CD4-positive, alpha-beta T cell treated with Interleukin-4 for 1 hour (primary cell): ENCODE measurements at places on chromosomes 1 and 21.

DNA sequence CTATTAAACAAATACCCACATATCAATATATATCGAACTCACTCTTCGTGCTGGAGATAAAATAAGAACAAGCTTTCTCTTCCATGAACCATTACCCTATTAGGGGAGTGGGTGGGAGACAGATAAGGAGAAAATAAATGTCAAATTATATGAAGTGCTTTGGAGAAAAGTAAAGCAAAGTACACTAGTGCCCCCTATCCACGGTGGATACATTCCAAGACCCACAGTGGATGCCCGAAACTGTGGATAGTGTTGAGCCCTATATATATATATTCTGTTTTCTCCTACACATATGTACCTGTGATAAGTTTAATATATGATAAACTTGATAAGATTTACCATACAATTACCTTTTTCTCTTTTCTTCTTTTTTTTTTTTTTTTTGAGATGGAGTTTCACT, 54.6 kb downstream of the FH start:
- no peak for DNase-seq

DNA sequence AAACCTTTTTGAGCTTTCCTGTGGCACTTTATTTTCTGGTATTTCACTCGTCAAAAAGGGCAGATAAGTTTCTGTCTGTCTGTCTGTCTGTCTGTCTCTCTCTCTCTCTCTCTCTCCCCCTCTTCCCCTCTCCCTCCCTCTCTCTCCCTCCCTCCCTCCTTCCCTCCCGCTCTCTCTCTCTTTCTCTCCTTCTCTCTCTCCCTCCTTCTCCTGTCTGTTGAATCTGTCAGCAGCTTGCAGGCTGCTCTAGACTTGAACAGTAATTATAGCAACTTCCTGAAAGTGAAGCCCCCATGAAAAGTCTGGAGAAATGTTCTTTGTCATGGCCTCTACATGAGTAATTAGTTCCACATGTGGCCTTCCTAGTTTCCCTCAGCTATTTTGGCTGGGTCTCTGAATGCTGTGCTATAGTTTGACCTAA, 275.2 kb upstream of the C1orf105 start:
- DNase-seq: no peak

GRCh38 chr1:92749024-92749634, 35.8 kb downstream of the EVI5 start:
- peak; percentile 54 for DNase-seq

DNA sequence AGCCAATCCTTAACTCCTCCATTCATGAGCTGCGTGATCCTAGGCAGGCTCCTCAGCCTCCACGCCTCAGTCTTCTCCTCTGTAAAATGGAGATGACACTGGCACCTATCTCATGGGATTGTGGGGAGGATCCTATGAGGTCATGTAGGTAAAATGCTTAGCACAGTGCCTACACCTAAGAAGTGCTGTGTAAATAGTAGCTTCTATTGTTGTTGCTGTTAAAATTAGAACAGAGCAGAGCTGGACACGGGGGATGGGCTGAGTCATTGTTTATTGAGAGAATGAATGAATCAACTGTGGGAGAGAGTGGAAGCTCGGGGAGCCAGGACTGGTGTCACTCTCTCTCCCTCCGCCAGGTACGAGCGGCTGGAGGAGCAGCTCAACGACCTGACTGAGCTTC, 43.0 kb downstream of the TMCC2 start:
- DNase-seq: no peak

DNA sequence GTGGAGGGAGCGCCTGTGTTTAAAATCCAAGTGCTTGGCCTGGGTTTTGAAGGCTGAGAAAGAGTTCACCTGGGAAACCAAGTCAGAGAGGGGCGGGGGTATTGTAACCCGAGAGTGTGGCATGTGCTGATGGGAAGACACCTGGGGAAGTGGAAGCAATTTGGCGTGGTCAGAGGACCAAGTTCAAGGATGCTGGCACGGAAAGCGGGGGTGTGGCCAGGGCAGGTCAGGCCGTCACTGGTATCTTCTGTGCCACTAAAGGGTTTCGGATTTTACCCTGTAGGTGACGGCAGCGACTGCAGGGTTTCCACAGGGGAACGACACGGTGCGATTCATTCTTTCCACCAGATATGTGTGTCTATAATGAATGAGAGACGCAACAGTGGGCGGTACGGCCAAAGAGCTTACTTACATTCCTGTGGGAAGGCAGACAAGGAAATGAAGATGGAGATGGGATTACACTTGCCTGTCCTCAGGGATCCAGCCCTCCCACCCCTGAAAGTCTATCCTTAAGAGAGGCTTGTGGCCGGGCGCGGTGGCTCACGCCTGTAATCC, 31.3 kb downstream of the CA6 start:
- DNase-seq: no peak

GRCh38 chr21:14900611-14901010, 164.2 kb downstream of the NRIP1 start:
- no peak for DNase-seq

DNA sequence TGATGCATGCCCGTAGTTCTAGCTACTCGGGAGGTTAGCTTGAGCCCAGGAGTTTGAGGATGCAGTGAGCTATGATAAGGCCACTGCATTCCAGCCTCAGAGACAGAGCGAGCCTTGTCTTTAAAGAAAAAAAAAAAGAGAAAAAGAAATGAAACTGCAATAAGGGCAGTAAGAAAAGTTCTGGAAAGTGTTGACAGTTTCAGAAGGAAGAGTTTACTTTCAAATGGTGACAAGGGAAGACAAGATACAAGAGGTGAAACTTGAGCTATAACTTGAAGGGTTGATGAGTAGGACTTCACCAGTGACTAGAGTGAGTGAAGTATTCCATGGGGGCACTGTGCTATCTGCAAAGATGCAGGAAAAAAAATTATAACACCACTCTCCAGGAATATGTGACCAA, 125.0 kb downstream of the AKT3 start:
- no peak for DNase-seq

GRCh38 chr1:90074137-90074536, 79.2 kb downstream of the ZNF326 start:
- DNase-seq: no peak

GRCh38 chr1:234478152-234478480, 863 bp downstream of the TARBP1 start:
- peak; percentile 69 for DNase-seq

DNA sequence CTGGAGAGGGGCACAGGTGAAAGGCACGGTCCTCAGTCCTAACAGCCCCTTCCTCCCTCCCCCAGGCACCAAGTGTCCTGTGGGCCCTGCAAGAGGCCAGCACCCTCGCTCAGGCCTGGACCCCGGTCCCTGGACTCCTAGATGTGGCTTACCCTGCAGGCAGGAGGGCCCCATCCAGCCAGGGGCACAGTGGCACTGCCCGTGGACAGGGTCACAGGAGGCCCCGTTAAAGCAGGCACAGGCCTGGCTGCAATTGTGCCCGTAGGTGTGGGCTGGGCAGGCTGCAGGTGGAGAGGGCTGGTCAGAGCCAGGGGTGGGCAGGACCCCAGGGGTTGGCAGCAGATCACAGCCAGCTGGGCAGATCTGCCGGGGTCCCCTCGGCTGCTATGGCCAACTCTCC, 44.5 kb downstream of the ARHGEF16 start:
- DNase-seq: no peak

- no peak for DNase-seq
These were observed 66.8 kb downstream of the SERINC2 start for GRCh38 chr1:31479811-31480210.

DNA sequence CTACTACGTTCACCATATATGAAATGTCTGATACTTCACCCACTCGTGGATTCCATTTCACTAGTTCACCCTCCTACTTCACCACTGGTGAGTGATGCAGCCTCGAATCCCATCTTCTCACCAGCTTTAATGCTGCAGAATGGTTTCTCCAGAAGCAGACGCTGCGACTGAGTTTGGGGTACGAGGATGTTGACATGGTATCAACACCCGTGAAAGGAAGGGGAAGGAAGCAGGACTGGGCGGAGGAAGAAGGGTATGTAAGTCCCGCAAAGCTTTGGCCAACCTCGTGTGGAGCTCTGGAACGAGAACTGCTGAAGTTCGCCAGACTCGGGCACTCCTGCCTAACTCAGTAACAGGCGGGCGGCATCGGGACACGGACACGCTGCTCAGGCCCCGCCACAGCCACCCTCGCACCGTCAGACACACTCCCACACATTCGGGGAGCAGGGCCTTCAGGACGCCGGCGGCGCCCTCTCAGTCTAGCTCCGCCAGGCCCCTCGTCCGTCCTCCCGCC, 833 bp upstream of the DIP2A start:
- no peak for DNase-seq

GRCh38 chr1:10941891-10942541, 70.4 kb upstream of the TARDBP start:
- peak; percentile 41 for DNase-seq

GRCh38 chr1:10777749-10778574, 18.5 kb downstream of the CASZ1 start:
- DNase-seq: no peak

DNA sequence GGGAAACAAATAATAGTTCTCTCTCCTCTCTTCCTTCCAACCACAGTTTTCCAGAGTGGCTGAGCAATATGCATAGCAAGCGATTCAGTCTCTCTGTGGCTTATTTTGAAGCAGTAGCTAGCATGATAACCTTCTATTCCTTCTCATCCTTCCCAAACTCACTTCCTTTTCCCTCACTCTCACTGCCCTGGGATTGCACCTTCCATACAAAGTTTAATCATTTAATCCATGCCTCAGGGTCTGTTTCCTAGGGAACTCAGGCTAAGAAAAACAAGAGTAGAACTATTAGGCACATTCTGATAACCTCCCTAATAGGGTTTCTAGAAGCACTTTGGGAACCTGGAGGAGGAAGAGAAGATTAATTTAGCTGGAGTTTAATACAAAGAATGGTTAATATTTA, 97.7 kb upstream of the S1PR1 start:
- no peak for DNase-seq

DNA sequence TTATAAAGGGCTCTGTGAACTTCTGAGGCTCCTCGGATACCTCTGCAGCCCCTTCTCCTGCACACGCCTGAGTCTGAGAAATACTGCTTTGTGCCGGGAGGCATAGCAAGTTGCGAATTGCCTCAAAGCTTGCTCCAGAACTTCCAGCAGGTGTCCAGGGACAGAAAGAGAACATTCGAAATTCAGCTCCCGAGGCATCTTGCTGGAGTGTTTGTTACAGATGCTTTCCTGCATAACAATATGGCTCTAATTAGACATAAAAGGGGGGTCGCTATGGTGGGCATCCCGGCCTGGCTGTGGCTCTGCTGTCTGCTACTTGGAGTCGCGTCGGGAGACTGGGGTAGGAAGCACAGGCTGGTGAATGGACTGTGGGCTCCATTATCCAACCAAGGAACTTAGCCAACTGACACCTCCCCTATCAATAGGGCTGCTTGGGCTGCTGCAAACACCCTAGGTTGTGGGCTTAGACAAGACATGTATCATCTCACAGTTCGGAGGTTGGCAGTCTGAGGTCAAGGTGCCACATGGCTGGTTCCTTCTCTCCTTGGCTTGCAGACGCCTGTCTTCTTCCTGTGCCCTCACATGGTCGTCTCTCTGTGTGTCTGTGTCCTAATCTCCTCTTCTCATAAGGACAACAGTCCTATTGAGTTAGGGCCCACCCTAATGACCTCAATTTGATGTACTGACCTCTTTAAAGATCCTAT, 607.0 kb downstream of the NPHP4 start:
- peak; percentile 13 for DNase-seq

DNA sequence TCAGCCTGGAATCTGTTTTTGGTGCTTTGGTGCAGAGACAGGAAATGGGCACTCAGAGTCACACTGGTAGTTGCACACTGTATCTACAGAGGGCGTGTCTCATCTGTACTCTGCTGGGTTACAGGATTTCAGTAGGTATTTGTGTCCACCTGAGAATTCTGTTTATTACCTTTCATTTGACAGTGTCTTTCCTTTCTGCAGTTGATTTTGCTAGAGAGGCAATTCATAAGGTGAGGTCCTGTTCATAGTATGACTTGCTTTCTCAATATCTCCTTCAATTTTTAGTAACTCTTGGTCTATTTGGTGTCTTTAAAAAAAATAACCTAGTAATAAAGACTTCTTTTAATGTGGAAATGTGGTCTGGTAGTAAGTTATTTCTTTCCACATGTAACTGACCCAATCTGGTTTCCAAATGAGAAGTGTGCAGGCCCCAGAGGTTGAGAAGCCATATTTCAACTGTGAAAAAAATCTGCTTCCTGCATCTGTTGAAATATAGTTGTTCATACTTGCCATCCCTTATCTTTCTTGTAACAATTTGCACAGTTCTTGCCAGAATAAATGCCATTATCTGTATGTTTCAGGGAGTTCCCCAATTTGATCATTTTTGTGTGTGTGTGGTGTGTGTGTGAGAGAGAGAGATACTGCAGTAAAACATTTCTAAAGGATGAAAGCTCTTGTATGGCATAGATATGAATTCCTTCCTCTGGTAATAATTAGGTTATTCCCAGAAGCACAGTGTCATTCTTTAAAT, 78.4 kb upstream of the DNAJC6 start:
- no peak for DNase-seq

DNA sequence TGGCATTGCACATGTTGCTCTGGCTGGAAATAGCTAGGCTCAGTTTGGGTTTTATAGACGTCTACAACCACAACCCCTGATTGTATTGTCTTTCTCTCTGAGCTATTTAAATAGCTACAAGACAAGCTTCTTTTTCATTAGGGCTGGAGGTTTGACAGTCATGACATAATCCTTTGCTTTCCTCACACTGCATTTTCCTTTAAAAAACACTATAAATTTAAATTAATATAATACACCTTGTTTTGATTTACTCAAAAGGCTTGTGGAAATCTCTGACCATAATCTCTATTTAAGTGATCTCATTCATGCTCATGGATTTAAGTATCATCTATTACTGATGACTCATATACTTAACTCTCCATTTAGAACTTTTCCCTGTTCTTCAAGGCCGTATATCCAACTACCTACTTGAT, 50.4 kb upstream of the PTGFR start:
- no peak for DNase-seq

- DNase-seq: no peak
These were observed 369.1 kb upstream of the VAMP3 start for GRCh38 chr1:7401814-7402547.

DNA sequence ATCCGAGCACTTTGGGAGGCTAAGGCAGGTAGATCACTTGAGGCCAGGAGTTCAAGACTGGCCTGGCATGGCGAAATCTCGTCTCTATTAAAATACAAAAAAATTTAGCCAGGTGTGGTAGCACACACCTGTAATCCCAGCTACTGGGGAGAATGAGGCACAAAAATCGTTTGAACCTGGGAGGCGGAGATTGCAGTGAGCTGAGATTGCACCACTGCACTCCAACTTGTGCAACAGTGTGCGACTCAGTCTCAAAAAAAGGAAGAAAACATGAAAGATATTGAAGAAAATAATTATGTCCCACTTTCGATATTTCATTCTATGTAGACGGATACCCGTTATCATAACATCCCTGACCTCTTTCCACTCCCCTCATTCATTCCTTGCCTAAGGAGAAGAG, 19.2 kb downstream of the TUT4 start:
- DNase-seq: no peak

- no peak for DNase-seq
These were observed 150.3 kb downstream of the NCAM2 start for GRCh38 chr21:21148514-21148913.
